ENCODE measurements at places on chromosomes 3 and 15. TPM values are rescaled to one million over a fixed set of nuclear protein-coding genes. Genes with fewer than 3 reads are reported as not detected.

The C3orf20 gene
- total RNA-seq: 0.07 TPM

The HRG gene
- total RNA-seq: not detected

The CHRD gene
- 0.04 TPM for total RNA-seq

The GNAT1 gene
- total RNA-seq: not detected

The CAMP gene
- total RNA-seq: not detected

The IL20RB gene
- 0.96 TPM for total RNA-seq

The SCN11A gene
- total RNA-seq: 0.09 TPM

The CHST13 gene
- 0.24 TPM for total RNA-seq

The CLDN1 gene
- total RNA-seq: 0.09 TPM

All from CD8-positive, alpha-beta memory T cell (primary cell).